ENCODE measurements at places on chromosomes 2 and 18.

- H3K4me1 ChIP-seq, result no peaks in the 10 kb centered on the region
- H3K27ac ChIP-seq, result no peak overlapping the region
- DNase-seq, result no peak
- H3K27me3 ChIP-seq, result no peaks in the 10 kb centered on the region
- no peaks in the 10 kb centered on the region for H3K36me3 ChIP-seq
- no peak overlapping the region for H3K4me3 ChIP-seq
Measured at GRCh38 chr2:229674830-229675530, 39.4 kb downstream of the DNER start.

GRCh38 chr2:192042126-192042525 is 152.6 kb downstream of the TMEFF2 start:
- no peak overlapping the region for H3K4me3 ChIP-seq
- no peaks in the 10 kb centered on the region for H3K27me3 ChIP-seq
- no peaks in the 10 kb centered on the region for H3K36me3 ChIP-seq
- no peaks in the 10 kb centered on the region for H3K4me1 ChIP-seq
- no peak overlapping the region for H3K27ac ChIP-seq

DNA sequence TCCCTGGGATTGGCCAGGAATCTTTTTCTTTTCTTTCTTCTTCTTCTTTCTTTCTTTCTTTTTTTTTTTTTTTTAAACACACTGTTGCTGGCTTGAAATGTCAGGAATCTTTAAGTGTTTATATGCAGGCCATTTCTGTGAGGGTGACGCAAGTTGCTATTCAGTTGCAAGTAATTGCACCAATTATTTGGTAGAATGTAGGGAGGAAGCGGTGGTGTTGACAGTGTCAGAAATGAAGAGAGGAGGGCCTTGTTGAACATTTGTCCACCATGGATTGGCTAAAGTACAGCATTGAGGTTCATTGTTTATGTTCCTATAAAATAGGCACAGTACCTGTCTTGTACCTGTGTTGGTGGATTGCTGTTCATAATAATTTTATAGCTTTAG is 6.5 kb downstream of the RPIA start:
- no peak overlapping the region for H3K27ac ChIP-seq
- H3K36me3 ChIP-seq, result no peaks in the 10 kb centered on the region
- no peak overlapping the region for H3K4me3 ChIP-seq
- no peak for DNase-seq
- H3K27me3 ChIP-seq, result no peaks in the 10 kb centered on the region
- H3K4me1 ChIP-seq, result peaks cover 3% of the 10 kb centered on the region

DNA sequence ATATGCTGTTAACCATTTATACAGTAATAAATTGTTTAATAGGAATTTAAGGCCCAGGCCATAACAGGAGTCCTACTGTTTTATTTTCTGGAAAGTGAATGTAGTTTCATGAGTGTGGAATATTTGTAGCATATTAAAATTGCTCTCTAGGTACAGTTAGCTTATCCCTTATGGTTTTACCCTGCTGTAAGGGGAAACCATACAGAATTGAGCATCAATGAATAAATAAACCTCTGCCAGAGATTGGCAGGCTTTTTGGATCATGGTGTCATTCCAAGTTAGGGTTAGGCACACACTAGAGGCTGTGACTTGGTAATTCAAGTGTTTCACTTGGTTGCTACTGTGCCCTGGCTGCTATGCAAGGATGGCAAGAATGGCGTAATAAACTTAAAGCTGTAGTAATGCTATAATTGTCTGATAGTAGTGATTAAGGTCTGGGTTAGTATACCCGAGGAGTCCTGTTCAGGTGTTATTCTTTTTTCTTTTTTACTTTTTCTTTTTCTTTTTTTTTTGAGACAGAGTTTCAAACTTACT is 30.4 kb downstream of the BMPR2 start:
- no peak overlapping the region for H3K27ac ChIP-seq
- H3K36me3 ChIP-seq, result no peaks in the 10 kb centered on the region
- no peak for DNase-seq
- H3K27me3 ChIP-seq, result no peaks in the 10 kb centered on the region
- no peak overlapping the region for H3K4me3 ChIP-seq

DNA sequence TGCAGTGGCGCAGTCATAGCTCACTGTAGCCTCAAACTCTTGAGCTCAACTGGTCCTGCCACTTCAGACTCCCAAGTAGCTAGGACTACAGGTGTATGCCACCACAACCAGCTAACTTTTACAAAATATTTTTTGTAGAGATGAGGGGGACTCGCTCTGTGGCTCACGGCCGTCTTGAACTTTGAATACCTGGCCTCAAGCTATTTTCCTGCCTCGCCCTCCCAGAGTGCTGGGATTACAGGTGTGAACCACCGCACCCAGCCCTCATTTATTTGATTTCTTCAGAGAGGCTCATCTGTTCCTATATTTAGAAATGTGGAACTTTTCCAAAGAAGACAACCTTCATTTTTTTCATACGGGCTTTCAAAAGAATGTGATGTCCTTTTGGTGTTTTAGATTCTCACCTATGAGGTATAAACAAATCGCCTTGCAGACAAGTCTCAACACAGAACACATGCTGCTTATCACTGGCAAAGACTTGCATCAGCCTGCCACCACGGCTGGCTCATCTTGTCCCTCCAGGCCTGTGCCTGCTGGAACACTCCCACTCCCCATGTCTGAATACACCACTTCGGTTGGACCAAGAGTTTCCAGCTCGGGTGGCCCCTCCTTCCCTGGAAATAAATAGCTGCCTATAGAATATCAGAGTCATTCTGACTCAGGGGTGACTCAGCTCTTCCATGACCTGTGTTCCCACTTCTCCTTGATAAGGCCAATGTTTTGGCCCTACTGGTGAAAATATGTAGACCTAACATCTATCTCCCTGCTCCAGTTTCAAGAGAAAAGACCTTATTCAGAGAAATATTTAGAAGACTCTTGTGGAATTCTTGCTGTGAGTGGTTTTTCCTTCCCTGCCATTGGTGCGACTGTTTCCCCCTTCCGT is 202.6 kb downstream of the TGIF1 start:
- no peaks in the 10 kb centered on the region for H3K36me3 ChIP-seq
- H3K4me3 ChIP-seq, result no peak overlapping the region
- H3K27ac ChIP-seq, result no peak overlapping the region
- peak; percentile 56 for DNase-seq
- peaks cover 14% of the 10 kb centered on the region for H3K4me1 ChIP-seq
- H3K27me3 ChIP-seq, result no peaks in the 10 kb centered on the region
